ENCODE measurements at places on chromosomes 12 and 14.

DNA sequence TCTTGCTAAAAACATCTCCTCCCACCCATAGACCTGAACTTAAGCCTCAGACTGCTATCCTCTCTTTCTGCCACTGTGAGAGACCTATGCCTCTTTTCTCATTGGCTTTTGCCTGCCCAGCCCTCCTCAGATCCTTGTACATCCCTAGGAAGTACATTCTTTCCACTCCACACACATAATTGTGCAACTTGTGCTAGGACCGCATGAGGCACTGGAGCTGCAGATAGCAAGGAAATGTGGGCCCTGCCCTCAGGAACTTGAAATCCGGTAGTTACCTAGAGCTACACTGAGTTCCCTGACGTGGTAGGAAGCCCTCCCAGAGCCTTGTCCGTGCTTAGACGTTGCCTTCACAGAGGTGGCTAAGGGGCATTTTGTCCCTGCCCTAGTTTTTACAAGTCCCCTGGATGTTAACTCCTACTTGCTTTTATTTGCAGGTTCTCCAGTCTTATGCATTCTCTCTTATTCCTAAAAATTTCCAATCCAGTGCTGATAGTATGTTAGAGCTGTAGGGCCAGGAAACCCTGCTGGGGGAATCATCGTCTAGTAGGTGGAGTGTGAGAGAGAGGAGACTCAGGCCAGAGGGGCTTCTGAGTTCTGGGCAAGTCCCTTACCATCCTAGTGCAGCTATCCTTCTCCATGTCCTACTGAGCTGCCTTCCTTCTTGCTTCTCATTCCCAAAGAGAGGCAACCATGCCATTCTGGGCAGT lies 41.3 kb downstream of the NTF3 start:
- DNase-seq: no peak

DNA sequence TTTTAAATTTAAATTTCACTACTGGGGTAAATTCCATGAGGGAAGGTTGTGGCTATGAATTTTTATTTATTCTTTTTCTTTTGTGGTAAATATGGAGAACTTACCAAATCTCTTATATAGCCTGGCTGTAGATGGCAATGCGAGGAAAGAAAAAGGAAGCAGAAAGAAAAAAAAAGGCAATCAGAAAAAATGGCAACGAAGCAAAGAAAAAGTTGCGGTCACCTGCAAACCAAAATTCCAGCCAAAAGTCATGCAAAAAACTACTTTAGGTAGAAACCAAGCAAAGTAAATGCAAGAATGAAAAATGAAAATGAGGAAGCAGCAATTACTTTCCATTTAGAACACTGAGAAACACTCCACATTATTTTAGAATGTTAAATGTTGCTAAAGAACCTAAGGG lies 69.5 kb upstream of the GNPNAT1 start:
- no peak for DNase-seq

DNA sequence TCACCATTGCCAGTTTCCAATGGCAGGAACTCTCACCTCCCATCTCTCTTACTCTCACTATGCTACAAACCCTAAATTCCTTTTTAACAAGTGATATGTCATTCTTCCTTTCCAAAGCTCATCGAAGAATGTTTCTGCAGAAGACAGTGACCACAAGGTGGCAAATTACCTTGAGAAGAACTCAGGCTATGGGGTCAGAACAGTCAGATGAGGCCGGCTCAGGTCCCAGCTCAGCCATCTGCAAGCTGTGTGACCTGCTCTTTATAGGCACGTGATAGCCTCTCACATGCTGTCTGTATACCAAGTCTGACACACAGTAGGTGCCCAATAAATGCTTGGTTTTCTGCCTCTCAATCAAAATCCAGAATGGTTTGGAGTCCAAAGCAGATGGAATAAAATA lies 80.7 kb downstream of the FOXN3 start:
- DNase-seq: no peak

DNA sequence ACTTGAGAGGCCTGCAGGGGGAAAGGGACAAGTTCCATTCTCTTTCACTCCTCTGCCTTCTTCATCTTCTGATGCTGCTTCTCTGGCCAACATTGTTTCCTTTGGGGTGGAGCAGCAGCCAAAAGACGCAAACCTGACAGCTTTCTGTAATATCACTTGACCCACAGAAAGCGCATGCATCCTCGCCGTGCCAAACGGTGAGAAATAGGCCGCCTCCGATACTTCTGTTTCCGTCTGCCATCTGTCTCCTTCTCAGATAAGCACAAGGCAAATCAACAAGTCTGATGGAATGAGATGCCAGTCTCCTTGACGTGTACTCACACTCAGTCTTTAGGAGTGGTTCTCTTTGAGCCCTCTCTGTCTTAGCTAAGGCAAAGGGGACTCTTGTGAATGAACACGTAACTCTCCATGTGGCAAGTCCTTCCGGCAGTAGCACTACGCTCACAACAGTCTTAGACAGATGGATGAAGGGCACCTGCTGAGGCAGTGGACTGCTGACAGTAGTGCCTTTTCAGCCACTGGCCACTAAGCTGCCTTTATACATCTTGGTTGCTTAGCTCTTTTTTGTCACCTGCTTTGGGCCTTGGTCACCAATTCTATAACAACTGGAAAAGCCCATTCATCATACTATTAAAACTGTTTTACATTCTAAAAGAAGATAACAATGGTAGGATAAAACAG lies 214.1 kb downstream of the FBXL14 start:
- DNase-seq: no peak

DNA sequence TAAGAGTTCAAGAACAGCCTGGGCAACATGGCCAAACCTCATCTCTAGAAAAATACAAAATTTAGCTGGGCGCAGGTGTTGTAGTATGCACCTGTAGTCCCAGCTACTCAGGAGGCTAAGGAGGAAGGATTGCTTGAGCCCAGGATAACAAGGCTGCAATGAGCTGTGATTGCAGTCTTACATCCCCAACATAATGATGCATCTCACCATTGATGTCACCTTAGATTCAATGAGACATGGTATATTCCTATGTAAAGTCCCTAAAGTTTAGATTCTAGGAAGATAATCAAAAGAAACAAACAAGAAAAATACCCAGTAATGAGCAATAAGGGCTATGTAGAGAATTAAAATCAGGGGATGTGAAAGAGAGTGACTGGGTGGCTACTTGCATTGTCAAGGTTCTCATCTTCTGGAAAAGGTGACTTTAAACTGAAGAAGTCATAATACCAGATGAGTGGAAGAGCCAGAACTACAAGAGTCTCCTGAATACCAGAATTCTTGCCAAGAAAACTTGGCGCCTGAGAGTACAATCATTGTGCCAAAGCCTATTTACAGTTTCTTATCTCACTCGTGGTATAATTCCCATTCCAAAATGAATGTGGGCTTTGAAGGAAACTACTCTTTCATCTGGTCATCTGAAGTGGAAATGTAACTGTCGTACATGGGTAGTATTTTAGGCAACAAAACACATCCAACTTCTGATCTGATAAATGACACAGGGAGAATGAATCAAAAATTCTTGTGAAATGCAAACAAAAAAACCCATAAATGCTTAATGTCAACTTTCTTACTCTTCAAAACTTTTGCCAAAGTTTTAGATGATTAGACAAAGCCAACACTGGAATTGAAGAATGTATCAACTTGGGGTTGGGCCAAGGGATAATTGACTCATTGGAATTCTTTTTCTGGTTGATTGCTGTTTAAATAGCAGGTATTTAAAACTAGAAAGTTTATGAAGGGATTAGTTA lies 81.1 kb upstream of the ST8SIA1 start:
- no peak for DNase-seq

GRCh38 chr12:108360487-108360886 lies 21.4 kb upstream of the CMKLR1 start:
- no peak for DNase-seq

All from NCI-H1092 (cell line).